HCT116 (cell line): ENCODE measurements at places on chromosomes 6 and 20. TPM values are rescaled to one million over a fixed set of nuclear protein-coding genes. Genes with fewer than 3 reads are reported as not detected.

- DNase-seq: no peak
Measured at GRCh38 chr6:138293428-138294395, 75.4 kb upstream of the PBOV1 start.

DNA sequence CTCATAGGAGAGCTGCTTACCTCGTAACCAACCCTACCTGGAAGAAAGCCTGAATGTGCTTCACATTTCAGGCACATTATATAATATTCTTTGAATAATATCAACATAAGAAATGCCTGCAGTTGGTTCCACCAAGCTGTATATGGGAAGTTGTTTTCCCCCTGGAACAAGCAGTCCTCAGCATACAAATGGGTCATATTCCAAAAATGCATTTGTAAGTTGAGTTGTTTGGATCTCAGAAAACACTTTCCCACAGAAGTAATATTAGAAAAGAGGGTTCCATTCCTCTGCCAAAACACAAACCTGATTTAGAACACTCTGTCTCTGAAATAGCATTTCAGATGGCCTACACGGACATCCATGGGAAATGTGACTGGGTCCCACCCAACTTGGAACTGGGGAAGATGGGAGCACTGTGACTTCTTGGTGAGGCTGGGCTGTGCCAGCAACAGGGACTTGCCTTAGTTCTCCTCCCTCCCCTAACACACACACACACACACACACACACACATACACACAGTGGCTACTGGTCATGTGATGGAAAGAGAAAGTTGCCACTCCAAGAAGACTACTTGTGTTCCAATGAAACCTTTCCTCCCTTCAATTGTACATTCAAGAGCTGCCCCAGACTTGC is 11.4 kb upstream of the RCAN2 start:
- DNase-seq: no peak

Gene LTB
- total RNA-seq: 0.64 TPM

Gene C20orf141
- not detected for total RNA-seq
